Stromal cell of bone marrow (primary cell): ENCODE measurements at places on chromosomes 4 and X.

- DNase-seq = no peak
Measured at GRCh38 chr4:184189966-184190365, 27.7 kb downstream of the ENPP6 start.

DNA sequence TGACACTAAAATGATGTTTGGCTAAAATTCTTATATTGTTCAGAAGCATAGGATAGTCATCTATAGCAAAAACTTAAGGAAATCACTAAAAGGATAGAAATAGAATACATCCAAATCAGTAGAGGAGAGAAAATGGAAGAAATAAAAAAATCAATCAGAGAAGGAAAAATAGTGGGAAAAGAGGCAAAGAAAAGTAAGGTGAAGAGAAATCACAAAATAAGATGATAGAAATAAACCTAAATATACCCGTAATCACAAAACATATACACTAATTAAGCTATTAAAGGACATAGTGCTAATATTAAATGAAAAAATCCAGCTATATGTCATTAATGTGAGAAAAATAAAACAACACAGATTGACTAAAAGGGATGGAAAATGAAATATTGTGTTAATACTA lies 6.3 kb downstream of the PGRMC2 start:
- no peak for DNase-seq

- DNase-seq = peak; percentile 45
Measured at GRCh38 chrX:66728818-66729271, 90.0 kb upstream of the EDA2R start.

- DNase-seq = no peak
Measured at GRCh38 chr4:54728368-54728767, 70.6 kb downstream of the KIT start.

DNA sequence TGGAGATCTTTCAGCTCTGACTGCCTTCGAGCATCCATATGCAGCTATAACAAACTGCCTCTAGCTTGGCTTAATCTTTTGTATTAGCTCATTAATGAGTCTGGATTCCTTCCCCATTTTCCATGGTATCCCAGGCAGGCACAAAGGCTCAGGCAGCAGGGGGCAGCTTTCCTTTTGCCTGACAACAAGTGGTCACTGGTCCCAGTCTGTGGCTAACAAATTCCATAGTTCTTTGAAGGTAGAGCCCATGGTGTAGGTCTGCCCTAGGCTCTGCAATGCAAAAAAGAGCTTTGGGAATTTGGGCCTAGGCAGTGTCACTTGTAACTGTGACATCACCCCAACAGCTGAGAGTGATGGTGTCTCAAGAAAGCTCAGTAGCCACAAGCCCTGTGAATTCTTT lies 234.4 kb upstream of the GPC4 start:
- DNase-seq = no peak

GRCh38 chr4:41178372-41179370 lies 35.7 kb downstream of the APBB2 start:
- peak; percentile 91 for DNase-seq

GRCh38 chrX:21985332-21985777 lies 44.8 kb downstream of the SMS start:
- DNase-seq = peak; percentile 64

GRCh38 chrX:151397741-151398070 lies 700 bp downstream of the VMA21 start:
- DNase-seq = no peak

- no peak for DNase-seq
Measured at GRCh38 chrX:37468124-37468739, 103.2 kb upstream of the LANCL3 start.

GRCh38 chrX:20325786-20326388 lies 59.2 kb upstream of the RPS6KA3 start:
- no peak for DNase-seq

GRCh38 chr4:136203199-136203598 lies 1329.1 kb downstream of the PCDH18 start:
- DNase-seq = no peak

- DNase-seq = no peak
Measured at GRCh38 chr4:33255094-33255493, 2534.9 kb downstream of the PCDH7 start.

DNA sequence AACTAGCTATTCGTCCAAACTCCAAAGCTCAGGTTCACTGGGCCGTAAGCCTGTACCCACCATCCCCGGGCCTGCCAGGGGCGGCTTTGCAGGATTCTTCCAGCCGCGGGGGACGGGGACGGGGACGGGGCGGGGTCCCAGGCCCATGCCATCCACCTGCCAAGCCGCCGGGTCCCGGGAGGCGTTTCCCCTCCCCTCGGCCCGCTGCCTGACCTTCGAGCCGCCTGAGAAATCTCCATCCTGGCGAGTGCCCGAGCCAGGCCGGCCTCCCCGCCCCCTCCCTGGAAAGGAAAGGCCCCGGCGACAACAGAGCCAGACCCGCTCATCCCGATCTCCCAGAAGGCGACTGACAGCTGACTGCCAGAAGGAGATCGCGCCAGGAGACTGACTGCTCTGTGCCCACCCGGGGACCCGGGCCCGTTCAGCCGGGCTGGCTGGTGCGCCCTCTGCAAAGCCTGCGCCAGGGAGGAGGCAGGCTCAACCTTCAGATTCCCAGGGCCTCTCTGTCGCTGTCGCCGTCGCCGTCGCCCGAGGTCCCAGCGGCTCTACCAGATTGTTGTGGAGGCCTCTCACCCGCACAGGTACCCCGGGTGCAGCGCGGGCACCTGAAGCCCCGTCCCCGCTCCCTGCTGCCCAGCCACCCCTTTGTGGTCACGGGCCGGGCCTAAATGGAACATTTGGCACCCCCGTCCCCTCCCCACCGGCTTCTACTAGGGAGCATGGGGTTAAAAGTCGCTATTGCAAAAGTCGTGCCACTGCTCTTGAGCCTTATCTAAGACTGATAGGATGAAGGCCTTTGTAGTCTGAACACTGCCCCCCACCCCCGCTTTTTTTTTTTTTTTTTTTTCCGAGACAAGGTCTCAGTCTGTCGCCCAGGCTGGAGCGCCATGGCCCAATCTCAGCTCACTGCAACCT lies at the start of gene RGN:
TSS of gene RGN (plus strand) at position 315 of the 915 bp plus-strand sequence. CDS start 2,702 bp downstream, outside the sequence.
- DNase-seq = no peak

GRCh38 chr4:94228493-94229216 lies 21.0 kb downstream of the SMARCAD1 start:
- no peak for DNase-seq

DNA sequence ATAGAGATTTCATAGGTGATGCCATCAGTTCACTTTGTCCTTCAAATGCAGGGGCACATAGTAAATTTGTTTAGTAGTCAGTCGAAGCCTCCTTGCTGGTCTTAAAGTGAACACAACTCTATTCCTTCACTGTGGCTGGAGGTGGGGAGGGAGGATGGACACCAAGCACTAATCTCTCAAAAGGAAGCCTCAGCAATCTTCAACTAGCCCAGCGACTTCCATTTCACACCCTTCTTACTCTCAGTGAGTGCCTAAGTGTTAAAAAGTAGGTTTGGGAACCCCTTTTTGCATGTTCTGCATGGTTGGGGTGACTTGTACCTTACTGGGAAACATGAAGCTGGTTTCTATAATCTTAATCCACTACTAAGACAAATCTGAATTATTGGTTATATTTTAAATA lies 96.0 kb upstream of the GUCY1A1 start:
- DNase-seq = no peak

DNA sequence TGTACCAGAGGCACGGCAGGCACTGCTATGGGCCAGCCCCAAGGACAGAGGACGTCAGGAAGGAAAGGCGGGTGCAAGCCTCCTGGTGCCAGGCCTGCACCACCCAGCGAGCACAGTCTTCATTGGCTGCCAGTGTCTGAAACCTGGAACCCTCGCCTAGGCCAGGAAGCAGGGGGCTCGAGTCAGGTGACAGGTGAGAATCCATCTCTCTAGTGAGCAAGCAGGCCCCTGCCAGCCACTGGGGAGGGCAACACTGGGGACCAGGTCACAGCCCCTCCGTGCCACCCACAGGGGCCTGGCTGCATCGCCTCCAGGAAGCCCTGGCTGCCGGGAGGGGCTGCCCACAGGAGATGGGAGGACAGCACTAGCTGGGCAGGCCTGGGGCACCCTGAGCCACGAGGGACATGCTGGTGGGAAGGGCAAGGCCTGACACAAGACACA lies 6.9 kb upstream of the HAUS3 start:
- no peak for DNase-seq

- peak; percentile 33 for DNase-seq
Measured at GRCh38 chr4:65508168-65508567, 162.1 kb downstream of the EPHA5 start.

DNA sequence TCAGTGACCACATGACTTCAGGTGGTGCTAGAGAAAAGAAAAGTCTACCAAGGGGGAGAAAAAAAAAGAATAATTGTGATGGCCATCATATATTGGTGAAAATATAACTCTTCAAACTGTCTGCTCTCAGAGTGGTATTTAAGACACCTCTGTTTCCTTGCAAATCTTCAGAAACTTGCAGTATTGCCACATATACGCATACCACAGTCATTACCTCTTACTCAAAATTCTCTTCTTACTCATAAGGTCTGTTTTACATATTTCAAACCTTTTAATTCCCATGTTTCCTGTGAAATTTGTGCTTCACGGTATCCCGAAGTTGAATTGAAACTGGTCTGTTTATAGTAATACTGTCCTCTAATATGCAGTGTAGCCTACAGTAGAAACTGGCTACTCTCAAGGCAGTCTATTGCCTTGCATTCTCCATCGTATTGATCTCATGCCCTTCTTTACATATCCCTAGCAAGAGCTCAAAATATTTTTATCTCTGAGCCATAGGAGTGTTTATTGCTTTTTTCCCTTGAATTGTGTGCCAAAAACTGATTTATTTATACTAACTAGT lies 34.7 kb upstream of the LHFPL1 start:
- DNase-seq = no peak

- no peak for DNase-seq
Measured at GRCh38 chr4:62288808-62289541, 1088.8 kb downstream of the ADGRL3 start.

DNA sequence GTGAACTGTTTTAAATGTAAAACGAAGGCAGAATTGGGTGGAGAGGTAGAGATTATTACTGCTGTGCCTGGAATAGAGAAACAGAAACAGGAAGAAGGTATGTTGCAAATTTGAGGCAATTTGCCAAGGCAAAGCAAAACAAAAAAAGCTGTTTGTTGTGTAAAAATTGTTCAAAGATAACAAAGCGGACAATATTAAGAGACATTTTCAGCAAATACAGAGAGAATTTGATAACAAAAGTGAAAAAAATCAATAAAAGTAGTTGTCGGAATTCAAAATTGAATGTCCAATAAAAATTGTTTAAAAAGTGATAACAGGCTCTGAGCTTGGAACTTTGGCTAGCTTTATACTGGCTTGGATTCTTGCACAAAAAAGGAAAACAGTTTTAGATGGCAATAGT lies 14.4 kb upstream of the SMS start:
- DNase-seq = no peak

- no peak for DNase-seq
Measured at GRCh38 chr4:6999172-7000086, 43.7 kb upstream of the TADA2B start.

DNA sequence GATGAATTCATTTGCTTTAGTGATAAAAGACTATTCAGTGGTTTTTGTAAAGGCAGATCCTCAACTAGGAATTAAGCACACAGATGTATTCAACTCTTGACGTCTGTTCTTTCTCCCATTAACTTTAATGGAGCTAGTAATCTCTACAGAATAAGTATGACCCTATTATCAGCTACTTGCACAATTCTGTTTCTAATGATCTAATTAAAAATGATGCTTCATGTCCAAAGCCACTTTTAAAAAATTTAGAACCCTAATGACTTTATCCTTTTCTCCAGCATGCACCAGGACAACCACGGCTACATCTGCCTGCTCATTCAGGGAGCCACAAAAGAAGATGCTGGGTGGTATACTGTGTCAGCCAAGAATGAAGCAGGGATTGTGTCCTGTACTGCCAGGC lies 85.4 kb downstream of the CBR4 start:
- no peak for DNase-seq

- no peak for DNase-seq
Measured at GRCh38 chrX:18951032-18951431, 32.9 kb downstream of the PHKA2 start.

- no peak for DNase-seq
Measured at GRCh38 chr4:7384003-7384928, 50.5 kb downstream of the PSAPL1 start.

GRCh38 chrX:41029332-41029731 lies 55.9 kb upstream of the USP9X start:
- DNase-seq = no peak
